ENCODE measurements at places on chromosomes 13 and 19.

GRCh38 chr13:99900960-99901359 is 70.6 kb downstream of the ZIC5 start:
- DNase-seq: no peak

- DNase-seq: no peak
These were observed 44.4 kb upstream of the USE1 start for GRCh38 chr19:17170538-17171297.

GRCh38 chr19:31214086-31214485 is 135.2 kb downstream of the TSHZ3 start:
- no peak for DNase-seq

GRCh38 chr19:20388706-20389225 is 176.8 kb downstream of the ZNF737 start:
- no peak for DNase-seq

DNA sequence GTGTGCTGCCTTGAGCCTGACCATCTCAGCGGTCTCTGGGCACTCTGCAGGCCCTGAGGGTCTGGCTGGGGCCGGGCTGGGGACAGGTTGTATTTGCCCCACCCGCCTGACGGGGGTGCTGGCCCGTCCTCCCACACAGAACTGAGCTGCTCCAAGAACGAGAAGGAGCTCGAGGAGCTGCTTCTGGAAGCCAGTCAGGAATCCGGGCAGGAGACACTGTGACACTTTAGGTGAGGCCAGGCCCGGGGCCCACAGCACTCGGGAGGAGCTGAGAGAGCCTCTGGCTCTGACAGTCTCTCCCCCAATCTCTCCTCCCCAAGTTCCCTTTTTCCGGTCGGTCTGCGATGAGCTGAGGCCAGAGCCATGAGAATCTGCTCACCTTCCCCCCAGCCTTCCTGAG is 14.5 kb downstream of the NKPD1 start:
- DNase-seq: no peak

- no peak for DNase-seq
These were observed 164.0 kb downstream of the TSHZ3 start for GRCh38 chr19:31185261-31185660.

GRCh38 chr13:51339952-51340732 is 651 bp downstream of the SERPINE3 start:
- no peak for DNase-seq

GRCh38 chr19:38386971-38387549 is 774 bp downstream of the GGN start:
- no peak for DNase-seq

Data from HuH-7 (cell line).